HEK293T (cell line): ENCODE measurements at places on chromosomes 5 and 9.

DNA sequence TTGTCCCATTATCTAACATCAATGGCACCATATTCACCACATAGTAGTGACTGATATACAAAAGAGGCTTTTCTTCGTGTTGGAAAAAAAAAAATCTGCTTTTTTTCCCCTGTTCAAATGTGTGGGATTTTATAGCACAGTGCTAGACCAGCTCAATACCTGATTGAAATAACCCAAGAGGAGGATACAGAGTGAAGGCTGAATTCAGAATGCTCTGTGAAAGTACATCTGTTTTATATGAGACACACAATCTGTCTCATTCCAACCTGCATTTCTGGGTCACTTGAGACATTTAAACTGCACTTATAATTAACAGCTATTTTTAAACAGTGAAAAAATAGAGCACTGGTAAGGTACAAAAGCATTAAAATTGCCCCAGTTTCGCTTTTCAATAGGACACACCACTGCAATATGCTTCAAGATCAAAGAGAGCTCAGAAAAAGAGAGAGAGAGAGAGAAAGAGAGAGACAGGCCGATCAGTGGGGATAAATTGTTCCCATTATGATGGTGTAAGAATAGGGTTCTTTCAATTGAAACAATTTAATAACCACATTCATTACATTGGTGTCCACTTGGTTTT lies 179.3 kb downstream of the NR2F1-AS1 start:
- DNase-seq: no peak

GRCh38 chr9:8680658-8681057 lies 881.1 kb upstream of the DMAC1 start:
- DNase-seq: no peak

- DNase-seq: peak; percentile 79
Measured at GRCh38 chr5:145936401-145937131, at the start of gene SH3RF2. TSS of gene SH3RF2 (plus strand) at chr5:145936578. CDS start at chr5:145937929, 1,351 bp downstream.

GRCh38 chr9:72476100-72476499 lies 45.3 kb upstream of the TMC1 start:
- DNase-seq: no peak

- DNase-seq: no peak
Measured at GRCh38 chr5:59661954-59662615, 231.4 kb downstream of the PDE4D start.

DNA sequence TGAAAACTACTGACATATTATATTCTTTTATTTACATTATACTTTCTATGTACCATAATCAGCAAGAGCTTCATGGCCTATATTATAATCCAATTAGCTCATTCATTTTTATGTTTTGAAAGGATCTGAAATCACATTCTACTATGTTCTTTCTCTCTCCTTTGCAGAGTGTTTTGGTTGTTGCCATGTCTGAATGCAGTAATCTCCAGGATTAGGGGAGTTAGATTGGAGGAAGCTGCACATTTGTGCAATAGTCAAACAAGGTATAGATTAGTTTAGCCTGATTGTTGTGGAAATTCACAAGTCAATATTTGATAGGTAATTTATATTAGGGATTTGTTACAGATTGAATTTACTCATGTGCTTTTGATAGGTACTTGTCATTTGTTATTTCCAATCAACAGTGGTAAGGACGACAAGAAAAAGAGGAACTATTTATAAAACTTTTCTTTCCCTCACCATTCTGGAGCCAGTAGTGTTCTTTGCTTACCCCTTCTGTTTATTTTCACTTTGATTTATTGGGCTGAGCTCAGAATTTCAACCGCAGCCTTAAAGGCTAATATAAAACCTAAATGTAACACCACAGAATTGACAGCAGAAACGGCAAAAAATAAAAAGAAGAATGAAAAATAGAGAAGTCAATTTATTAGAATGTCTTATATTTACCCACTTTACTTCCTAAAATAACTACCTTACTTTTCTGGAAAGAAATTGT lies 597.0 kb downstream of the CHSY3 start:
- DNase-seq: no peak

DNA sequence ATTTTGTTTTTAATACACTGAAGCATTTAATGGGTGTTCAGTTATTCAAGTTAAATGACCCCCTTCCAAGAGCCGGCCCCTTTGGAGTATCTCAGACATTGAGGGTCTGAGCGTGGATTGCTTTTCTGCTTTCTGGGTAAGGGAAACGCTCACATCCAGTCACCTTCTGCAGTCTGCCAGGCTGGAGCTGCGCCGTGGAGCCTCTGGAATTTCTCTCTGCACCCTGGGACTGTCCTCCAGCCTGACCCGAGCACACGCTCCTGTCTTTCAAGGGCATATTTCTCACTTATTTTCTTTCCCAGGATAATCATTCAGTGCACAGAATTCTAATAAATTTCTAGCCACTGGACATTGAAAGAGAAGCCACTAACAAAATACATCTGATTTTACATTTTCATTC lies 13.4 kb downstream of the FAM240B start:
- no peak for DNase-seq

DNA sequence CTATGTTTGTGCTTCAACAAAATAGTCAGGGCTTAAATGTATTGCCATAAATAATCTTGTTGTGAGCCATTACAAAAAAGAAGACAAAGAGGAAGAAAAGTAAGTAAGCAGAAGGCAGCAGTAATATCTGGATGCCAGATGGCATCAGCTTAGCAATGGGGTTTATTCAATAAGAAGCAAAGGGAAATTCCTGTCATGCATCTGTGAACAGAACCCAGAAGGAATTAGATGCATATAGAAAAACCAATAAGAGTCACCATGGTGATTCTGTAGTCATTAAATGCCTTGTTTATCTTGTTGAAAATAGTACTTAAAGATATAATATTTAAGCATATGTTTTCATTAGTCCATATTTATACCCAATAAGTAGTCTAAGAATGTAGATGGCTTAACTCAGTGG lies 216.0 kb downstream of the ADAMTSL1 start:
- DNase-seq: no peak

GRCh38 chr9:138097501-138097991 lies 220.0 kb downstream of the CACNA1B start:
- no peak for DNase-seq

DNA sequence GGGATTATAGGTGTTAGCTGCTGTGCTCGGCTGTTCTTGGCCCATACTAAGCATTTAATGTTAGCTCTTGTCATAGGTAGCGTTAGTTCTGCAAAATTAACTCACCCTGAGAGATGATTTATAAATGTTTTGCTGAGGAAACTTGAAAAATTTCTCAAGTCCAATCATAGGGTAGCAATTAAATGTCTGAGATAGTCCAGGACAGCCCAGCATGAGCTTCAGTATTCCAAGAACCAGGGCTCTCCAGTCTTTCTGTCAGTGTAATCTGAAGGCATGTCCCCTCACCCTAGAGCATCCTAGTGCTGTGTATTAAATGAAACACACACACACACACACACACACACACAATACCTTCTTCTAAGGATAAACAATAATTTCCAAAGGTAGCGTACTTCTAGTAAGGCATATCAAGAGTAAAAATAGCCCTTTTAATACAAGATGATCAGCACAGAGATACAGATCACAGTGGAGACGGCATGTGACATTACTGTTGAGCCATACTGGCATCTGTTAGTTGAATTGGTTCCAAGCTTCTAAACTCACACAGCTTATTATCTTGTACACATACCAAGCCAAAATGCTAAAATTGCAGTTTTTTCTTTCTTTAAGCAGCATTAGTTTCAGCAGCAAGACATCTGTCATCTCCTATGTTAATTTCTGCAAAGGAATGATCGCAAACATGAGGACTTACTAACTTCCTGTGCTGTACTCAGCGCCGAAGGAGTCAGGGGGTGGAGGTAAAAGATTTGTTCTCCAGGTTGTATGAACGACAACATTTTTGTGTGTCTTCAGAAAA lies 46.3 kb upstream of the JMY start:
- DNase-seq: no peak

DNA sequence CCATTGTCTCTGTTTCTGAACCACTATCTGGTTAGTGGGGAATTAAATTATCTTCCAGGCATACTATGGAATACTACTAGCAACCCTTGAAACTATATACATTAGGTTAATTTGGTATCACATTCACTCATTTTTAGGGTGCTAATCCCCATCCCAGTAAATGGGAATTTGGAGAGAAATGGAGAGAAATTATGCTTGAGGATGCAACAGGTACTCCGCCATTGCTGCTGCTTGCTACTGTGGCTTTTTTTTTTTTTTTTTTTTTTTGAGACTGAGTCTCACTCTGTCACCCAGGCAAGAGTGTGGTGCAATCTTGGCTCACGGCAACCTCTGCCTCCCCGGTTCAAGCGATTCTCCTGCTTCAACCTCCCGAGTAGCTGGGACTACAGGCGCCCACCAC lies 66.1 kb downstream of the AK8 start:
- no peak for DNase-seq

DNA sequence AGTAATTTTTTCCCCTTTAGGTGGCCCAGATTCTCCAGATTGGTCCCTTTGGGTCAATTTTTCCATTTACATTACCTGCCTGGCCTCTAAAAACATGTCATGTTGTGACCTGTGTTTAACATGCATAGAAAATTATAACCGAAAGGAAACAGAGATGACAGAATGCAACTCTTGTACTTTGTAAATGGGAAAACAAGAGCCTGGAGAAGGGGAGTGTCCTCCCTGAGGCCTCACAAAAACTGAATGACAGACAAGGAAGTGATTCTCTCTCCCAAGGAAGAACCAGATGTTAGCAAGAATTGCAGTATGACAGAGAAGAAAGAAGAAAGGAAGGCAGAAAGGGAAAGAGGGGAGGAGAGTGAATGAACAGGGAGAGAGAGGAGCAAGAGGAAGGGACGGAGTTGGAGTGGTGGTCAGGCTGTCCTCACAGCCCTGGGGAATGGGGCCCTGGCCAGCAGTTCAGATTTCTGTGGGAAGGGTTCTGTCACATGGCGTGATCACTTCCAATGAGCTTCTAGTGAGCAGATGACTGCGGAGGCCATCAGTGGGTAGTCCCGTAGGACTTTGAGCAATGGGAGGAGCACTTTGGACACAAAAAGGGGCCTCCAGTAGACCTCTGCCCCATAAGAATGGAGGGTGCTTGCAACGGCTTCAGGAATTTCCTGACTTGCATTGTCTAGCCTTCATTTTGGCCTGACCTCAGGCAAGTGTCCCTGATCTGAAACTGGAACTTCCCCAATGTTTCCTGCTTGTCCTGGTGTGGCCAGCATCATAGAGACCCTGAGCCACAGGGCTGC lies 31.6 kb downstream of the ABLIM3 start:
- DNase-seq: no peak

GRCh38 chr9:37622462-37622861 lies 28.3 kb upstream of the FRMPD1 start:
- no peak for DNase-seq

DNA sequence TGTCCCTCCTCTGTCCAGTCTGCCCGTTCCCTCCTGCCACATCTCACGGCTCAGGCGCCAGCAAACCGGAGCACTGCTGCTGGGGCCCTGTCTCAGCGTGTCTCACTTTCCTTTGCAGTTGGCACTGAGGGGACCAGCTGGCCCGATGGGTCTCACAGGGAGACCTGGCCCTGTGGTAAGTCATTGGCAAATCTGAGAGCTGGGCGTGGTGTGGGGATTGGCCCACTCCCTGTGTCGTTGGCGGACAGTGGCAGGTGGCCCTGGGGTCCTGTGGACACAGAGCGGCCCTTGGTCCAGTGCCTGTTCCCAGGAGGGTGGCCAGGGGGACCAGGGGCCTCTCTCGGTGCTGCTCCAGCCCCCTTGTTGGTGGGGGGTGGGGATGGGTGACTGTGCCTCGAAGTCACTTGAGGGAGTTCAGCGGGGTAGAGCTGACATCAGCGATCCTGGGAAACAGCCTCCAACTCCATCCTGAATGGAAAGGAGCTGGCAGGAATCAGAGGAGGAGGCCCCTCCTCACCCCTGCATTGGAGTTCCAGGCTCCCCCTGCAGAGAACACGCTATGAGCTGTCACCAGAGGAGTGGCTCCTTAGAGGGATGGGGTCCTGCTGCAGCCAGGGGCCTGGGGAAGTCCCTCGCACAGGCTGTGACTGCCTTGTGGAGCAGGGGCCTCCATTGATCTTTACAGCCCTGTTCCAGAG lies 111.0 kb downstream of the COL5A1 start:
- DNase-seq: no peak

DNA sequence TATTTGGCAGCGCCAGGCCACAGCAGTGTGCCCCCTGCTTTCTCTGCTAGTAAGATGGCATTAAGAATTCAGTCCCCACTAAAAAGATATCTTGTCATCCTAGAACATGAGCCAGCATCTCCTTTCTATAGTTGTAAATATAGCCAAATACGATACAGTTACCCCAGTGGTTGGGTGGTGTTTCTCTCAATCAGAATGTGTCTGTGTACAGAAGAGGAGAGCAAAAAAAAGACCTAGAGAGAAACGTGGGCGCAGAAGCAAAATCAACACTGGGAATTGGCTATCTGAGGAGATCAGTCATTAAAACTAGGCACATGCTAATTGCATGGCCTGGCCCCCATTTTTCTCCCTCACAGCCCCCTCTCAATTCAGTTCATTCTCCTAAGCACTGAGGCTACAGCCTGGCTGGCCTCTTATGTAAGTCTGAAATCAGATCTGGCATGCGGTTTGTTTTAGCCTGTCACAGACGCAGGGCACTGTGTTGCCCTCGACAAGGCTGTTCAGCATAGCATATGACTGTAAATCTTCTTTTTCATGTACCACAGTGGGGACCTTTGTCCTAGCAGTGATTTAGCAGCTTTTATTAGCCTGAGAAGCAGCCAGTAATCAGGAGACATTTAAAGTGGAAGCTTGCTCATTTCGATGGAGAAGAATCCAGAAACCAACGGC lies 57.8 kb downstream of the RORB start:
- DNase-seq: peak; percentile 16

DNA sequence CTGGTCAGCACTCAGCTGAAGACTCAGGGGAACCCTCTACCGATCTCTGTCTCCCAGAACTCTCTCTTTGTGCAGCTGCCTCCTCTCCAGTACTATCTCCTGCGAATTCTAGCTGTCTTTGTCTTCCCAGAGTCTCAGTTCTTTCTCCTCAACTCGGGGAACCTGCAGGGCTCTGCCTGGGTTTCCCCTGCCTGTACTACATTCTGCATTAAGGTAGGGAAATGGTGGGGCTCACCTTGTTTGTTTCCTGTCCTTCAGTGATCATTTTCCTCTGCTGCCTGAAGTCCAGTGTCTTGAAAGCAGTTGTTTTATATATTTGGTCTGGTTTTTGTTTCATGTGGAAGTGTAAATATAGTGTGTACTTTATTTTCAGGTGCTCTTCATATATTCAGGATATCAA lies 43.1 kb upstream of the IGFBPL1 start:
- no peak for DNase-seq

DNA sequence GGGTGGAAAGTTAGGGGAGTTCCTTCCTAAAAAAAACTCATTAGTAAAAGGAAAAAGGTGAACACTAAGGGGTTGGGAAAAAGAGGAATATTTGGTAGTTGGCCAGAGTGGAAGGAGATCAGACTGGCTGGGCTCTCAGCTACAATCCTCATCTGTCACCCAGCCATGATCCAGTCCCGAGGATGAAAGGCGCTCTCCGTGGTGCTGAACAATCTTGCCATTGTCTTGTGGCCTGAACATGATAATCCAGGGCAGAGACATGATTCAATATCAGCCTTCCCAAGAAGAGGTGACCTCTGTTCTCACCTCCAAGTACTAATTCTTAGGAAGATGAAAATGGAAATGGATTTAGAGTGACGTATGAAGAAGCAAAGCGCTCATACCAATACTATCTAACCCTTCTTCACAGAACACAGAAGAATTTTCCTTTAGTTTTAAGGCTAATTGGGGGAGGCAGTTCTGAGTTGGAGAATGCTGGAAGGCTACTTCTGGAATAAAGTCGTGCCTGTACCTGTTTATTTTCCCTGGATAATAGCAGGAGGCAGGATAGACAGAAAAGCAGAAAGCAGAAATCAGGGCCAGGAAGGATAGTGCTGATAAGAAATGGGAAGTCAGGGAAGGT lies 36.6 kb upstream of the MYORG start:
- peak; percentile 56 for DNase-seq
